ENCODE measurements at places on chromosomes 5 and 9.

GRCh38 chr5:107135391-107135790 is 535.3 kb downstream of the EFNA5 start:
- no peak for DNase-seq

- no peak for DNase-seq
Observed at GRCh38 chr5:150407096-150407720, 5.5 kb downstream of the CD74 start.

- DNase-seq: no peak
Observed at GRCh38 chr5:56080375-56081052, 85.8 kb upstream of the IL6ST start.

DNA sequence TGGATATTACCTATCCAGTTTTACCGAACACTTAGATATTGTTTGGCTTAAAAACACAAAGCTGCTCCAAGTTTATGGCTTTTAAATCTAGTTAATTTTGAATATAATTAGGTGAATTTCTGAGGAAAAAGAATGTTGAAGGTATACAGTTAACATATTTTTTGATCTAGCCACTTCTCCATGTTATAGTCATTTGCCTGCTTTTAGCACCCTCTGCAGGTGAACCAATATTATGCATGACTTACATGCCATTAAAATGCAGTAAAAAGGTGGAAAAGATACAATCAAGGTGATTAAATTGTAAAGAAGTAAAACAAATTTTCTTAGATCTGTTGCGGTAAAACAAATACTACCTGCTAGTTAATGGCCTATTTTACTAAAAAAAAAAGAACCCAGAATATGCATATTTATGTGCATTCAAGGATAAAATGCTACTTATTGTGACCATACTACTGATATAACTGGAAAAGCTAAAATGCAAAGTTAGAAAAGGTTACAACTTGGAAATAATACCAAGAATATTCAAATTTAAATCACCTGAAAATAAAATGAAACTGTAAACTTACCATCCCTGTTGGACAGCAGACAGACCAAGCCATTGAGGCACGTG is 132.1 kb downstream of the AP3B1 start:
- DNase-seq: no peak

DNA sequence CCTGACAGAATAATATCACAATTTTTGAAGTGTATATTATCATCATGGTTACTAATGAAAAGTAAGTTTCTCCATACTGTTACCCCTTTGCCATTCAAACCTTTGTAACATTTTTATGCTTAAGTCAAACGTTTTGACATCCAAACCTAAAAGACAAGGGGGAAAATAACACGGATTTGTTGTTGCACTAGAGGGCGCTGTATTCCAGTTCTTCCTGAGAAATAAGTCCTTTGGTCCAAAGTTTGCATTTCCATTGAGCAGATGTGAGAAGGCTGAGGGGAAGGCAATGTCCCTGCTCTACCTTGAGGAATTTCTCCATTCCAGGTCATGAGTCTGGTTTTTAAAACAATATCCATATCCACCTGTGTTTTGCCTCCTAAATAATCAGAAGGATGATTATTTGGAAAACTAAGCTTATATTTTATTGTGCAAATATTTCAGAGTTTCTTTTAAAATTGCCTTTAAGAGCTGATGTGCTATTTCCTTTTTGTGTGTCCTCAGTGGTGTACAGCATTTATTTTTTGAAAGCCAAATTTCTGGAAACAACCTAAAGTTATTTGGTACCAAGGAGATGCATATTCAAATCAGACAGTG is 9.7 kb downstream of the LECT2 start:
- DNase-seq: no peak

DNA sequence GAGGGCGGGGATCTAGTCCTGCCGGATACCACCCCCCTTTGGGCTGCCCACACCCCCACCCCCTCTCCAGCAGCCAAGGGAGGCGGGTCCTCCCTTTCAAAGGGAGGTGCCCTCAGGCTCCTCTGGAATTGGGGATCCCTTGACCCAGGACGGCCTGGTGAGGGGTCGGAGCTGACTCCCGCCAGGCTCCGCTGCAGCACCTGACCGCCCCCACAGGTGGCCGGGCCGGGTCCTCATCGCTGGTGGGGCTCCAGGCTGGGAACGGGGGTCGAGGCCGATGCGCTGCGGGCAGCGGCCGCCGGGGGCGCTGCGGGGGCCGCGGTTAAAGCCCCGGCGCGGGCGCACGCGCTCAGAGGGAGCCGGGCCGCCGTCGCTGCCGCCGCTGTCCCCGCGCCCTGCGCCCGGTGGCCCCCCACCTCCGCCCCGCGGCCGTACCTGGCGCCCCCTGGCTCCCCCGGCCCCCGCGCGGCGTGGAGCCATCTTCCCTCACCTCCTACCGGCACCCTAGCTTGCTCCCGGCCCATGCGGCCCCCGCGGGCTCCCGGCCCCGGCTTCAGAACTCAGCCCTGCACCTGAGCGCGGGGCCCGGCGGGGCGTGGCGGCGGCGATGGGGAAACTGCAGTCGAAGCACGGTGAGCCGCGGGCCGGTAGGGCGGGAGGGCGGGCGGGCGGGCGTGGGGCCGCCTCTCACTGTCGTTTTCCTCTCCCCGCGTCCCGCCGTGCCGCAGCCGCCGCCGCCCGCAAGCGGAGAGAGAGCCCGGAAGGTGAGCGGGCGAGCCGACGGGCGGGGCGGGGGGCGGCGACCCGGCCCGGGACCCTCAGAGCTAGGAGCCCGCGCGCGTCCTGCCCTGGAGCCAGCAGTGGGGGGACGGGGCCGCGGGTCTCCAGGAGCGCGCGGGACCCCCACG is at the start of gene NKD2:
TSS of gene NKD2 (plus strand) at position 352 of the 908 bp plus-strand sequence. CDS start at position 608, 256 bp downstream.
- DNase-seq: no peak

DNA sequence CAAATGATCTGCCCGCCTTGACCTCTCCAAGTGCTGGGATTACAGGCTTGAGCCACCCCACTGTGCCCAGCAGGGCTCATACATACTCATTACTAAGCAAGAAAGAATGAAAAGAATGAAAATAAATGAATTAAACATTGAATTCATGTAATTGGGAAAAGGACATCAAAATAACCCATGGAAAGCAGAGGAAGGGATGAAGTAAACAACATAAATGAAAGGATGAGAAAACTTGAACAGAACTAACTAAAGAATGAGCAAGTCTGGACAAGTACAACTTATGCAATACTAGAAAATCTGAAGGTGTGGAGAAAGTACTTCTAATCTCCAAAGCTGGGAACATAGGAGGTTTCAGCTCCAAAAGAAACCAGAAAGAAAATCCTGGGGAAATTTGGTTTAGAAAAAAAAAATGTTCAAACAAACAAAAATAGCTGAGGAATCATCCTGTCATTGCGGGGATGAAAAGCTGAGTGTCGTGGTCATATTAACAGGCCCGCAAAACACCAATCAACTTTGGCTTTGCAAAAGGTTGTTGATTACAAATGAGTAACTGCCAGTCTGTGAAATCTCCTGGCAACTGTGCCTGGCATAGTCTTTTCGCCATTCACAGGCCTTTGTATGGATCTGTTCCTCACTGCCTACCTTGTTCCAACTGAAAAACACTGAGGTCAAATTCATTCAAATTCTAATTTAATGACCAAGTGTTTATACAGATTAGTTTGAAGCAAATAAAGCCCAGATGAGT is 2.3 kb upstream of the AK3 start:
- DNase-seq: no peak

DNA sequence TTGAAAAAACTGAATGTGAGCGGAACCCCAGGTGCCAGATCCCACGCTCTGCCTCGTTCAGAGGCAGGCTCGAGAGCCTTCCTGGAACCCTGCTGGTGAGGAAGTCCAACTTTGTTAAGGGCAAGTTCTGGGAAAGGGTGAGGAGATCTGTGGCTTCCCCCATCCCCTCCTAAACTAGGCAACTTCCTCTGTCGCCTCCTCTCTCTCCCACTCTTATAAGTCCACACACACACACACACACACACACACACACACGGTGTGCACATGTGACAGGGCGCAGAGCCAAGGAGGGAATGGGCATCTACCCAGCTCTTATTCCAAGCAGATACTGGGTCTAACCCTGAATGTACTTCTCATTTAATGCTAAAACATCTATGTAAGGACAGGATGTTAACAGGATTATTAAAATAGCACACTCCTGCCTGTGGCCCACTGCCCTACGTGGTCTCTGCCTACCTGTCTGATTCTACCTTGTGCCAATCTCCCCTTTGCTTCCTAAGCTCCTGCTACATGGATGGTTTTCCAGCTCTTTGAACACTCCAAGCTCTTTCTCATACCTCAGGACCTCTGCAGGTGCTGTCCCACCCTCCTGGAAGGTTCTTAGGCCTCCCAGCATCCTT is 72.4 kb upstream of the FBXW11 start:
- DNase-seq: no peak

DNA sequence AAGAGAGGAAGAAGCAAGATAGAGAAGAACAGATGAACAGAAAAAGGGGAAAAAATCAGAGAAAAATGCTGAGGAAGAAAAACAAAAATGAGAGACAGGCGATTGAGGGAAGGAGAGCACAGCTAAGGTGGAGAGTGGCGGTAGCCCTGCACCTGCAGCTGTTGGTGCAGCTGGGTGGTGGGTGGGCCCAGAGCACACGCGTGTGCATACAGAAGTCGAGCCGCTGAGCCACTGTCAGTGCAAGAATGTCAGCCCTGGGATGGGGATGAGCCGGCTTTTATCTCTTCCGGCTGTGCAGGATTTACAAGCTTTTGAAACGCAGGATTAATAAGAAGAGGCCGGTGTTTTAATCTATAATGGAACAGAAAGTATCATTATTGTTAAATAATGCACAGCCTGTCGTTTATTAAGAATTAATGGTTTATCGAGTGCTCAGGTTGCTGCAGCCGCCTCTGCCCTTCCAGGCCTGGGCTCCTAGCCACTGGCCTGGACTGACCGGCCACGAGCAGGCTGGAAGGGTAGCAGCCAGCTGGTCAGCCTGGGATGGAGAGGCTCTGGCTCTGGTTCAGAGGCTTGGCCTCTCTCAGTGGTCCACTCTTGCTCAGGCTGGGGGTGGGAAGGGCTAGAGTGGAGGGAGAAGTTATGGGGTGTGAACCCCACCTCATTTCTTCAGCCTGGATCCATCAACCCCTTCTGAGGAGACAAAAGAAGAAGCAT is 68.7 kb downstream of the PCDH1 start:
- DNase-seq: no peak

DNA sequence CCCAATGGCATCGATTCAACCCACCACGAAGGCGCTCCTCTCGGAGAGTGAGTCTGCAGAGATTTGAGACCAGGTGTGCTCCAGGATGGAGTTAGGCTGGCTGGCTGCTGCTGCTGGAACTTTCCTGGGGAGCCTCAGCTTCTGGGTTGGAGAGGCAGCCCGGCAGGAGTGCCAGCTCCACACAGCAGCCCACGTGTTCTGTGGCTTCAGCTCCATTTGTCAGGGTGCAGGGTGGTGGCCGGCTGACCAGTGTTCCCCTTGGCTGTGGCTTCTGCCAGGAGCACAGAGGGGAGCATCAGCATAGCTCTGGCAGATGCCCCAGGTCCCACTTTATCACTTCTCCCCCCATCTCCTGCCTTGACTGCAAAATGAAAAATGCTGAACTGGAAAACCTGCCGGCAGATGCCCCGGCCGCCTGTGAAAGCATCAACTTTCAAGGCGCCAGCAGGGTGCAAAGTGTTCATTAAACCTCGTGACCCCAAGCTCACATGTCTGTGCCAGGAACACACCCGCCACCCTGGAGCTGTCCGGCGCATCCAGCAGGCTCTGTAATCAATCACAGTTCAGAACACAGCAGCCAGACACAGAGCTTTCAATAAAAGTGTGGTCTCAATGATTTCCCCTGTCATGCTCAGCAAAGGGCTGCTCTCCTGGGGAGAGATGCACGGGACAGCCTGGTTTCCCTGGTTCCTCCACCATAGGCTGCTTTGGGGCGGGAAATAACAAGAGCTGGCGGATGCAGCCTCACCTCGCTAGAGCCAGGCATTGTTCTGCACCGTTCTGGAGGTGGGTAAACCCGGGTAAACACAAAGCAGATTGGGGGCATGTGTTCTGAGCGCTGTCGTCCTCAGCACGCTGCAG is 53.2 kb downstream of the TRIP13 start:
- DNase-seq: no peak

- DNase-seq: no peak
Observed at GRCh38 chr5:132808866-132809265, 4.2 kb upstream of the SOWAHA start.
